ENCODE measurements at places on chromosomes 3 and 15. TPM values are rescaled to one million over a fixed set of nuclear protein-coding genes. Genes with fewer than 3 reads are reported as not detected.

GRCh38 chr3:151563305-151563704 lies 102.4 kb upstream of the IGSF10 start:
- DNase-seq = no peak

Gene GOLGA6A
- total RNA-seq = 0.87 TPM

- DNase-seq = no peak
These were observed 8.3 kb upstream of the POLR2M start for GRCh38 chr15:57698243-57698642.

Gene CASR
- total RNA-seq = not detected

Gene SLC12A8
- total RNA-seq = 1.5 TPM

Gene ASB14
- not detected for total RNA-seq

DNA sequence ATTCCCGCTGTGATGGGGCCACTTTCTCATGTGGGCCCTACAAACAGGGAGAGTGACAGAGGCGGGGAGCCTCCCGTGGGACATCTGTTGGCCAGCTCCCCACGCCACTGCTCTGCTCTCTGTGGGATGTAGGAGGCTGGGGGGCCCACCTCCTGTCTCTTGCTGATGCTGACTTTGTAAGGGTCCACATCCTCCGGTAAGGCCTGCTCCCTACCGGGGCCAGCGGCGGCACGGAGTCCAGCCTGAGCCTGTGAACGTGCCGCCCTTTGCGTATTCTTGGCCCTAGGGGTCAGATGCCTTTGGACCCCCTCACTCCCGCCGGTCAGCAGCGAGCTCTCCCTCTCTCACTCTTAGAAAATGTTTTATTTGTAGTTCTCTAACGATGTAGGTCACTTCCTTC lies 153.2 kb downstream of the LRRC28 start:
- no peak for DNase-seq

GRCh38 chr3:45056608-45057301 lies 30.7 kb downstream of the CLEC3B start:
- DNase-seq = no peak

Gene CCR3
- total RNA-seq = not detected

Gene SPTBN5
- 34.5 TPM for total RNA-seq

- DNase-seq = no peak
These were observed 360.2 kb downstream of the MAGI1 start for GRCh38 chr3:65678516-65678915.

DNA sequence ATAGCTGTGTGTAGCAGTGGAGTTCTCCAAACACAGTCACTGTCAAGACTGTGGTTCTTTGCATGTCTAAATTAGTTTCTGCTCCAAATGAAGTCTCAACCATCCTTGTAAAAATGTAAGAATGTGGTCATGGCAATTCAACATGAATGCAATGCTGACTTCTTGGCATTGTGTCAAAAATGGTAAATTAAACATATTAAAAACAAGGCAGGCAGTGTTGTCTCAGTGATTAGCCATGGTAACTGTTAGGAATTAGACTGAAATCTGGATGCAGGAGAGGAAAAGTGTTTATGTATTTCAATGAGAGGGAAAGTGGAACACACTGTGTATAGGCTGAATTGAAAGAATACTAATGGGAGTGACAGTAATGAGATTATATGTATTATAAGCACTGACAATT lies 597.2 kb downstream of the EDEM1 start:
- DNase-seq = no peak

DNA sequence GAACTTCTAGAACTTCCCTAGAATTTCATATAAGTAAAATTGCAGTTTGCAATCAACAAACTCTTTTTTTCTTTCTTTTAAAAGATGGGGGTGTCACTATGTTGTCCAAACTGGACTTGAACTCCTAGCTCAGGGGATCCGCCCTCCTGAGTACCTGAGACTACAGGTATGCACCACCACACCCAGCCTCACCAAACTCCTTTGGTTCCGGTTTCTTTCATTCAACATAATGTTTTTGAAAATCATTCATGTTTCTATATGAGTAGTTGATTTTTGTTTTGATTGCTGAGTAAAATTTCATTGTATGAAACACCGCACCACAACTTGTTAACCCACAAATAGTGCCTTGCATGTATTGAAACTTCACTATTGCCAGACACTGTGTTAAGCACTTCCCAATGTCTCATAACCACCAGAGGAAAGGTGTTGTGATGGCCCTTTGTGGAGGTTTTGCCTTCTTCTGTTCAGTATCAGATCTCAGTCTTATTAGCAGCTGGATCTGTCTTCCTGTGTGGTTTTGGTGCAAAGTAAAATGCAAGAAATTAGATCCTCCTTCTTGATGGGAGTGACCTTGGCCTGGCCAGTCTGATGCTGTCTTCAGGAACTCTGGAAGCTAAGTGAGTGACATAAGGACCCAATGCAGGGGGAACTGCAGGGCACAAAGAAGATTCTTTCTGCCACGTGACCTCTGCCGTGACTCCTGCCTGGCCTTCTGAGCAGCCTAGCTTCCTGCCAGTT lies 78.8 kb upstream of the UBE2E1 start:
- DNase-seq = no peak

Gene ADAMTSL3
- total RNA-seq = 19.7 TPM

Gene ACSBG1
- not detected for total RNA-seq

DNA sequence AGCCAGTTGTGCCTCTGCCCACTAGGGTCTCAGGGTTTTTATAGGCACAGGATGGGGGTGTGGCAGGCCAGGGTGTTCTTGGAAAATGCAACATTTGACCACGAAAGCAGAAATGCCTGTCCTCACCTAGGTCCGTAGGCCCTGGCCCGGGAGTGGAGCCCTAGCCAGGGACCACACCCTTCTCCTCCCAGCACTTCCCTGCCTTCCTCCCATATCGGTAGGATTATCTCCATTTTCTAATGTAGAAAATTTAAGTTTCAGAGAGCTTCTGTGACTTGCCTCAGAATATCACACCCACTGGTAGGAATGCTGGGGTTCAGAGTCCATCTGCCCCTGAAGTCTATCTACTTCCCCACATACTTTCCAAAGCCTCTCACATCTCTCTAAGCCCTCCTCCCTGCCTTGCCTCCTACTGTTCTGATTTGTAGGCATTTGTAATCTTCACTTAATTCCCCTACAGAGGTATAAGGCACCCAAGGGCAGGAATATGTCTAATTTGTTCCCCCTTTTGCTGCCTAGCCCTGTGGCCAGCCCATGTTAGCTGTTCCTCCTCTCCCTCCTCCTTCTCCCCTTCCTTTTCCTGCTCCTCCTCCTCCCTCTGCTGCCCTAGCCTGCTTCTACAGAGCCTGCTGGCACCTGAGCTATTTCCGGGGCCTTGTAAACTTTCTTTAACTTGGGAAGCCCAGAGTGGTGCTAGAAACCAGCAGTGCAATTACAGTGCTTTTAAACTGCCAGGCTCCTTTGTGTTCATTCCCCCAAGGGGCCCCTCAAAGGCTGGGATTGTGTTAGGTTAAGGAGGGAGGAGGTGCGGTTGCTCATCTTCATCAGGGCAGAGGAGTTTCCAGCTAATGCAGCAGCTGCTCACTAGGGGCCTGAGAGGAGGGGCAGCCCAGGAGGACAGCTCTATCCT lies 71.1 kb downstream of the MRPL46 start:
- DNase-seq = no peak

DNA sequence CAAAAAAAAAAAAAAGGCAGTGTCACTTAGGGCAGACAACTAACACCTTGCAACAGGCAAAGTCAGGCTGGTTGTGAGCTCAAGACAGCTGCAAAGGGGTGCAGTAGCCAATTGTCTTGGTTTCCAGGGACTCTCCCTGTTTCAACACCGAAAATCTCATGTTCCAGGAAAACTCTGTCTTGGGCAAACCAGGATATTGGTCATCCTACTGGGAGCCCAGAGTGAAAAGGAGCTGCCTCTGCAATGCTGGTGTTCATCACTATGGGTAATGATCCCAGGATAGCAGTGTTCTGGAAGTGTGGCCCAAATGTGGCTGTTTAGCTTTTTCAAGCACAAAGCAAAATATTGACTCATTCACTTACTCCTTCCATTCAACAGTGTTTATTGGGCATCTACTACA lies 82.6 kb downstream of the ARHGAP31 start:
- DNase-seq = no peak
